ENCODE measurements at places on chromosomes 11 and 22.

DNA sequence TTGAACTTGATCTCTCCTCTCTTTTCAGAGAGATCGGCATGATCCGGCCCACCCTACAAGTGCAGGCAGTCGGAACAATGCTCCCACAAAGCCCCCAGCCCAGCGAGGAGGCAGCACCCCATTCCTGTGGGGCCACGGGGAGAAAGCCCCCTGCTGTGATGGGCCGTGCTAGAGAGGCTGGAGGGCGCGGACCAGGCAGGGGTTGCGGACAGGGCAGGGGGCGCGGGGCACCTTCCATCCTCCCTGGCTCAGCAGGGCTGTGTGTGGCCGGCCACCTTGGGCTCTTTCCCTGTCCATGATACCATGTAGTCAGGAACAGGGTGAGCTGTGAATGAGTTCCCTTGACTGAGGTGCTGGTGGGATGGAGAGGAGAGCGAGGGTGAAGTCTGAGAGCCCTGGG, 379.8 kb downstream of the BRD1 start:
- DNase-seq = no peak

DNA sequence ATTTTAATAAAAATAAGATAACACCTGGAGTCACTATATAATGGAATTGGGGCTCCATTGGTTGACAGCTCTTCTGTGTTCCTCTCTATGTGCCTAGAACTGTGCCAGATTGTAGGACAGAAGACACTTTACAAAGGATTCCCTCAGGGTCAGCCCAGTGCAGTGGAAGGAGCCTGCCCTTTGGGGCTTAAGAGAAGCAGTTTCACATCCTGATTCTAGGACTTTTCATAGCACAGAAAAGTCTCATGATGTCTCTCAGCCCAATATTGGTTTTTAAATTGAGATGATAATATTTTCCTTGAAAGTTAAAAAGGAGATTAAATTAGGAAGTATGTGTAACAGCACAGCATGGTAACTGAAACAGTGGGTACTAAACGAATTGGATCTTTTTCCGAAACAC, 7.1 kb downstream of the PLAAT4 start:
- DNase-seq = no peak

GRCh38 chr11:10599388-10600175, 31.1 kb upstream of the LYVE1 start:
- no peak for DNase-seq

- no peak for DNase-seq
Measured at GRCh38 chr22:42610186-42610585, 4.5 kb downstream of the POLDIP3 start.

DNA sequence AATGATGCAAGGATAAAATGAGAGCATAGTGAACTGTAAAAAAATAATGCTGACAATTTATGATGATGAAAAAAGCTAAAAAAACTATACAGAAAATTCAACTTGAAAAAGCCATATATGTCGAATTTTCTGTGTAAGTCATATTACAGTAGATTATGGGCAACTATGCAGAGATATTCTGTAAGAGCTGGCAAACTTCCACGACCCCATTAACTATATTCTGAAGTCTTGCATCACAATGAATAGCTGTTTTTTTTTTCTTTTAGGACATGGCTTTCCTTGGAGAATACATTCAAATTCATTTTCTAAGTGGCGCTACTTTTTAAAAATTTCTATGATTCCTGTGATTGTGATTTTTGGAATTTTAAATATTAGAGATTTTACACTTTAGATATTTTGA, 18.4 kb downstream of the PSMD13 start:
- DNase-seq = no peak

GRCh38 chr22:43897751-43898261, 6.0 kb upstream of the PNPLA5 start:
- DNase-seq = no peak

- no peak for DNase-seq
Measured at GRCh38 chr11:9092072-9092471, 673 bp upstream of the SCUBE2 start.

GRCh38 chr11:104876861-104877431, 21.3 kb downstream of the CASP12 start:
- DNase-seq = peak; percentile 8
